ENCODE measurements at places on chromosomes 5 and 9. TPM values are rescaled to one million over a fixed set of nuclear protein-coding genes. Genes with fewer than 3 reads are reported as not detected.

DNA sequence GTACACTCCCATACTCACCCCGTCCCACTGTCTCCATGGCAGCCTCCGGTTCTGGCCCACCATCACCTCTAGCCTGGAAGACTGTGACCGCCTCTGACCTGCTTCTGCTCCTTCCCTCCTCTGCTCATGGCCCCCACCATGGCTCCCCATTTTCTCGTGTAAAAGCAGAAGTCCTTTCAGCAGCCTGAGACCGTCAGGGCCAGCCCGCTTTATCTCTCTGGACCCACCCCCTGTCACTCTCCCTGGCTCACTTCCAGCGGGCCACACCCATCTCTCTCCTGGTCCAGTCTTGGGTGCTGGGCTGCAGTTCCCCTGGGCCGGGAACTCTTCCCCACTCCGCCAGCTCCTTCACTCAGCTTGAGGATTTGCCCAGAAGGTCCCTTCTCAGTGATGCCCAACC is 96.0 kb upstream of the RUFY1 start:
- DNase-seq = no peak

DNA sequence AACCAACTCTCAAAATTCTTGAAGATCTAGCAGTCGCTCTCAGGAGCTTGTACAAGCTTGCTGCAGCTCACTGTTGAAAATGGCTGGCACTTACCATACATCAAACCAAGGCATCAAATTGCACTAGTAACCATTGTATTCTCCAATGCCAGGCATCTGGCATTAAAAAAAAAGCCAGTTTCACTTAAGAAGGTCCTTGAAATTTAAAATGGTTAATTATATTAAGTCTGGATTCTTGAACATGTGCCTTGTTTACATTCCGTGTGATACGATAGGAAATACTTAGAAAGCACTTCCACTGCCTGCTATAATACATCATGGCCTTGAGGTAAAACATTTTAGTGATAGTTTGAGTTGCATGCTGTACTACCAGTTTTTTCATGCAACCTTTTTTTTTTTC is 300.7 kb downstream of the KDM4C start:
- DNase-seq = no peak

DNA sequence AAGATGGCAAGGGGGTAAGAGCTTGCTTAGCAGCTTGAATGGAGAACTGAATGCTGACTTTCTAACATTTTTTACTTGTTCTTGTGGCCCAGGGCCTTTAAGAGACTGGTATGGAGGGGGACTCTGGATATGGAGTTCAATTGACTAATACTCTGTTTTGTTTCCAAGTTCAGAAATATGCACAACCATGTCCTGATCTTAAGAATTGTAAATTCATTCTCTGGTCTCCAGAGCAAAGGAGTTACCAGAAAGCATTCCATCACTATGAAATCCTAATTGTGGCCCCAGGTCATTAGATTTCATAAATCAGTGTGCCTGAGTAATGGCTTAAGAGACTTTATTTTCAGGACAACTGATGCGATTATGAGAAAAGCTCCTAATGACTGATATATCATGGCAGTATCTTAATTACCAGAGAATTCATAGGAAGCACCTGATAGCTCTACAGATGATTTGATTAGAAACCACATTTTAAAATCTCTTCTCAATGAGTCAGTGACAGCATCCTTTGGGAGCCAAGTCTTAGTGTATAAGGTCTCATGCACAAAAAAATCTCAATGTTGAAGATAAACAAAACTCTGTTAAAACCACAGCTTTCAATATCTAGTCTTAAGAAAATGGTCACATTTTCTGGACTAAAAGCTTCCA is 613.6 kb upstream of the KLF4 start:
- DNase-seq = no peak

Gene RNF183
- total RNA-seq = not detected
